ENCODE measurements at places on chromosomes 2 and 18.

DNA sequence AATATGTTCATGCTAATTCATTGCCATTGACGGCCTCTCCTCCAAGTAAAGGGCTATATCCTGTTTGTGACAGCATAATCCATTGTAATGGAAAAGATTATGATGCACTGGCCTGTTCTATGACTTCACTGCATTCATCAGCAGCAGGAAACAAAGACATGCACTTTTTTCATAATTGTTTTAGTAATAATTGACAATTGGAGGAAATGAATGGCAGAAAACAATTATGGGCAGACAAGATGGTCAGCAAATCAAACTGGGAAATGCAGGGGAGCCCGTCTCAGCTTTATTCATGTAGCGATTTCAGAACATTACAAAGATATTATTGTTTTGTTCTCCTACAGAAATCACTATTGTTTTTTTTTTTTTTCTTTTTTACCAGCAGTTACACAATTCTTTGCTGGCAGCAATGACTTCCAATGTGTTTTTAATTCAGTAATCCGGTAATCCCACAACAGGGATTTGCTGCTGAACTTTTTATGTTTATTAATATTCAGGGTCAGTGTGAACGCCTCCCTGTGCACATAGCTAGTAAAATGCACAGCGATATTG is 33.8 kb upstream of the RASGRP3 start:
- no peak for DNase-seq

DNA sequence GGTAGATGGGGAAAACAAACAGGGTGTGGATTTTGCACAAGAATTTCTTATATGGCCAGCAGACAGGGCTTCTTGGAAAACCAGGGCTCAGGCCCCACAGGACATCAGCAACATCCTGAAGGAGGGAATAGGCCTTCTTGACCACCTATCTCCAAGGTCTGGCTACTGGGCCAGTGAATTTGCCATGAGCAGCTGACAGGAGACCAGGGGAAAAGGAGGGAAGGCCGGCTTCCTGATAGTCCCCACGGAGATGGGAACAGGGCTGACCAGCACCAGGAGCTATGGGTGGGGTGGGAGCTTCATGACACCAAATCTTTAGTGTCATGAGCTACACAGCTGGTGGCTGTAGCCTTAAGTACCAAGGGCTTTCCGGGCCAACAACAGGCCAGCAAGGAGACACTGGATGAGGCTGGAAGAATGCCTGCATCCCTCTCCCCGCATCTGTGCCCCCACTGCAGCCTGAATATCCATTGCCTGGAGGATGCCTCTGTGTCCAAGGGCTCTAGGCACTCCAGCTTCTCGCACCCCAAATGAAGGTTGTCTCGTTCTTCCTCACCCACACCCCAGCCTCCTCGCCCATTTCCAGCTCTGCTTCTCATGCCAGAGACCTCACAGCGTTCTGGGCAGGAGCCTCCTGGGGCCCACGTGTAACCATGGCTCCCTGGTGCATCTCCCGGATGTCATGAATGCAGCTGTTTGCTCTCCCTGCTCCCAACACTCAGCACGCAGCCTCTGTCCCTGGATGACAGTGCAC is 74.8 kb downstream of the EMX1 start:
- DNase-seq: peak; percentile 44

GRCh38 chr2:240818293-240819125 is 1.5 kb downstream of the KIF1A start:
- DNase-seq: no peak

GRCh38 chr2:81675641-81676040 is 1371.1 kb upstream of the LRRTM1 start:
- DNase-seq: no peak

DNA sequence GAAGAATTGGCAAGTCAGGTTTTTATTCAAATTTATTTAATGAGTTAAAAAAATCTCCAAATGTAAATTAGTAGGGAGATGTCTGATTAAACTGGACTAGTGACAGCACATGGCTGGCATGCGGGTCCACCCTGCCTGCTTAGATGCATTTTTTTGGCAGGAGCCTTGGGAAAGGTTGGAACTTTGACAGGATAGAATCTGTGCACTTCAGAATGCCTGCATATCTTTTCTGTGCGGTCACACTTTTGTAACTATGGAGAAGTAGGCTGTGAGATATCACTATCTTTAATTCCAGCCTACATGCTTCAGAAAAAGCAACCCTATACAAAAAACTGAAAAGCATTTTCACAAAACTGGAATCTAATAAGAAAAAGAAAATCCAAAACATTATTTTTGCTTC is 317.8 kb downstream of the MBD2 start:
- DNase-seq: no peak

DNA sequence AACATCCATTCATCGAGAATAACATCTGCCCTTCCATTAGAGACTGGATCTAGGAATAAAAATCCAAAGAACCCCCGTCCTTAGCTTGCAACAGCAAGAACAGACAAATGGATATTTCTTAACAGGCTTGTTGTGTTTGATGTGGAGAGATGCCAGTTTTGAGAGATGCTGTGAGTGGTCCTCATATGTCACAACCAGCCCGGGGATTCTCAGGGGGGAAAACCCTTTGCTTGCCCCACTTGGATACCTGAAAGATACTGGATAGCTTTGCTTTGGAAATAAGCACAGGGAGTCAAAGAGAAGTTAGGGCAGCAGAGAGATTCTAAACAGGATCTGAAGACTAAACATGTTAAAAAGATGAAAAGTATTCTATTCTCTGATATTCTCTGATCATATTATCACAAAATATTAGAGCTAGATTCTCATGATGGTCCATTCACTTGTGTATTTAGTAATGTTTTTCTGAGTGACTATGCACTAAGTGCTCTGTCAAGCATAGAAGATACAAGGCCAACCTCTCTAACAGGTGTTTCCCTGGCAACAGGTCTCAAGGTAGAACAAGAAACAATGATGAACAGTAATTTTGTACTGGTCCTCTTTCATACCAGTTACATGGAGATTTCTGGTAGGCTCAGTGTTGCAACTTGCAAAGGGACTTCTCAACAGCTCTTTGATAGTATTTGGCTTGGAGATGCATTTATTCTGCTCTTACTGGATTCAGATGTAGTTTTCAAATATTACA is 348.2 kb downstream of the MYCN start:
- DNase-seq: no peak

GRCh38 chr2:88735133-88735532 is 43.7 kb downstream of the RPIA start:
- no peak for DNase-seq

- DNase-seq: no peak
These were observed 594 bp downstream of the RAD51AP2 start for GRCh38 chr2:17517481-17518211.

- DNase-seq: no peak
These were observed 237.1 kb downstream of the TTC32 start for GRCh38 chr2:19664646-19665045.

GRCh38 chr2:46902465-46902864 is 13.1 kb downstream of the MCFD2 start:
- DNase-seq: no peak

DNA sequence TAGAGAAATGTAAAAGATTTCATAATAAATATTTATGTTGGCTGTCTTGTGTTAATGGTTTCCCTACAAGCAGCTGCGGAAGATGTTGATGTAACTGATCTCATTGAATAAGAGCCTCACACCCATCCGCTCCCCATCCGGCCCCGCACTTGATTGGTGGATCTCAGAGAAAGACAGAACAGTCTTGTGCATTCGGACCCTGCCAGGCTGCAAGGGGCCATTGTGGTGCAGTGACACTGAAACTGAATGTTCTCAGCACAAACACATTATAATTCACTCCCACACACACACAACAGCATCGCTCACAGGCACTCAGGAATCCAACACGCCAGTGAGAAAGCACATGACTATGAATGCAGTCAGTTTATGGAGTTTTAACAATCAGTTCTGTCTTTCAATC is 47.8 kb downstream of the PRELID3A start:
- DNase-seq: no peak

DNA sequence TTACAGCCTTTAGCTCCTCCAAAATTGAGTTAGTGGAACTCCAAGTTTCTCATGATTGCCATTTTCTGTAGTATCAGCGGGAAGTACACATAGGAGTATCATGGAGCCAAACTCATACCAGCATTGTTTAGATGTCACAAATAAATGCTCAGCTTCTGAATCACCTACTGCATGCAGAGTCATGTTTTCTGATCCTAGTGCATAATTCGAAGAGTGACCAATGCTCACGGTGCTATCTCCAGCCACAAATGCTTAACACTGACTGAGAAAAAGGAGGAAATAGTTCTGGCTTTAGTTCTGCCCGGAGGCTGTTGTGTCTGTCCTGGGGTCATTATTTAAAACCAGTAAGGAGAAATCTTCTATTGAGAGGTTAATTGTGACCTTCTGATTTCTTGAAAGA is 45.4 kb upstream of the LRATD1 start:
- no peak for DNase-seq

- DNase-seq: no peak
These were observed 417.6 kb downstream of the ZNF521 start for GRCh38 chr18:24934258-24934932.

GRCh38 chr2:42163444-42164045 is 5.6 kb upstream of the EML4 start:
- DNase-seq: no peak

DNA sequence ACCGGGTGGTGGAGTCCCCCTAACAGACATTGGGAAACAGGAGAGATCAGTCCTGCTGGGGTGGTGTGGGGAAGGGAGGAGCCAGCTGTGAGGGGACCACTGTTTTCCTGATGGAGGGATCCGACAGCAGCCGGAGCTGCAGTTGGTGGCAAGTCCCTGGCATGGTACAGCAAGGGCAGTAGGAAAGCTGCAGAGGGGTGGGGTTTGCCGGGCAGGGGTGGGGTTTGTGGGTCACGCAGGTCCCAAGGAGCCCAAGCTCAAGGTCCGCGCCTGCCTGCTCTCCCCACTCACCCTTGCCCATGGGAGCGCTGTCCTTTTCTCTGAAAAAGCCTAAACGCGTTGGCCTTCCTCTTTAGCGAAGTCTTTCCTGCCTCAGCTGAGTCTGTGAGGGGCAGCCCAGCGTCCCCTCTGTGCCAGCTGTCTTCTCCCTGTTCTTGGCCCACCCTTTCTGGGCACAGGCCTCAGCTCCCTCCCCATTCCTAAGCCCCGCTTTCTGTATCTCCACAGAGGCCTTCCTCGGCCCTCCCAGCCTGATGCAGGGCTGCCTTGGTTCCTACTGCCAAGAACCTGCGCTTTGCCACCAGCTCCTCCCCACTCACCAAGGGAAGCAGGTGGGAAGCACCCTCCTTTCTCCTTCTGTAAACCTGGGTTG is 29.3 kb upstream of the INHBB start:
- no peak for DNase-seq

GRCh38 chr2:200860092-200860795 is 4.2 kb downstream of the CLK1 start:
- DNase-seq: no peak

GRCh38 chr18:67421651-67422050 is 94.9 kb downstream of the DSEL start:
- DNase-seq: no peak

- DNase-seq: no peak
These were observed 267.6 kb downstream of the RBM43 start for GRCh38 chr2:150994076-150994475.

- no peak for DNase-seq
These were observed 41.6 kb upstream of the OTOF start for GRCh38 chr2:26519396-26520147.

- no peak for DNase-seq
These were observed 686 bp upstream of the PNO1 start for GRCh38 chr2:68157002-68157401.

DNA sequence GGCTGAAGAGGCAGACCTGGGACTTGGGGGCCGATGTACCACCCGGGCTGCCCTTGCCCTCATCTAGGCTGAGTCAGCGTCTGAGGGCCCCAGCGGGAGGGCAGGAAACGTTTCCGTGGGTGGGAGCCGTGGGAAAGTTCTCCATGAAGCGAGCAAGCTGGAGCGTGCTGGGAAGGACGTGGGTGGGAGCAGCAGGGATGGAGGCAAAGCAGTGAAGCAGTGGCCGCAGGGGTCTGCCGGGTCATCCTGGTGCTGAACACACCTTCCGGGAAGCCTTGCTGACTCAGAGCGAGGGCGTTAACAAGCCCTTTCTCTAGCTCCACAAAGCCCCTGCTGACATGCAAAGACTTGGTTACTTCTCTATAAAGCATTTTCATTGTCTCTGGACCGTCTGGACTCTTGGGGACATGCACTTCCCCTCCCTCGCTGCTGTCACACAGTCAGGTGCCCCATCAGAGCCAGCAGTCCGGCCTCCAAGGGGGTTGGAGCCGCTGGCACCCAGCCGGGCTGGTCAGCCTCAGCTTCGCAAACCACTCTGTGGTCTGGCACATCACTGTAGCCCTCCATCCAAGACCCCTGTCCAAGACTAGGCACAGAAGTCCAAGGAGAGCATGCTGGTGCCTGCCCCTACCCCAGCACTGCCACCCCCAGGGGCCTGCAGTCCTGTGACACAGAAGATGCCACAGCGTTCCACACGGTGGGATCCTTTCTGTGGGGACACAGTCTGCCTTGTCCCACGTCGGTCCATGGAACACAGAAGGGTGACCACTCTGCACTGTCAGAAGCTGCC is 115.1 kb upstream of the GPC1 start:
- DNase-seq: peak; percentile 65

- DNase-seq: no peak
These were observed 1098.0 kb upstream of the ZEB2 start for GRCh38 chr2:145617906-145618305.

DNA sequence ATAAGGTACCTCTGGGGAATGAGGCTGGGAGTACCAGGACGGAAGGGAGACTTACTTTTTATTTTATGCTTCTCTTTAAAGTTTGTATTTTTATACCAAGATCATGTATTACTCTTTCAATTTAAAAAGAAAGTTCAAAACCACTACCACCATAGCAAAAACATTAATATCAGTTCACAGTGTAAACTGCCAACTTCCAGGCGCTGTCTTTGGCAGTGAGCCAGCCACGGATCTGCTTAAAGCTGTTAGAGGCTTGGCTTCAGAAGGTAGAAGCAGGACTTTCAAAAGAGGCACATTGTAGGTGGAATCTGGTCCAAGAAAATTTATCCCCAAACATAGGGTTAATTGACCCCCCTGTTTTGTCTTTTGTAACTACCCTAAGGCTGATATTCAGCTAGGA is 74.8 kb downstream of the B3GNT2 start:
- DNase-seq: no peak

DNA sequence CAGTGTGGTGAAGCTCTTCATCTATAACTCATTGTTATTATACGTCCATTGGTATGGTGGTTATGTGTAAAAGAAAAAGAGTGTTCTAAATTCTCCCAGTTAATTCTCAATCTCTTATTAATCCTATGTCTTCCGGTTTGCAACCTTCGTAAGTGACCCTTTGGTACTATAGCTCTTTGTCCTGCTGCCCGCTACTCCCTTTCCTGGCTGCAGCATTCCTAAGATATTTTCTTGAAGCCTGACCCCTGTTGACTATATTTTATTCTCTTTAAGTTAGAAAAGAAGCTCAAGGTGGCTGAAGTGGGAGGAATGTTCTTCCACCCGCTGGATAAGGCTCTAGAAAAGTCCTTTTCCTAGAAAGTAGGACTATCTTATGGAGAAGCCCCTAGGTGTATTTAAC is 684.8 kb downstream of the SOCS6 start:
- no peak for DNase-seq

DNA sequence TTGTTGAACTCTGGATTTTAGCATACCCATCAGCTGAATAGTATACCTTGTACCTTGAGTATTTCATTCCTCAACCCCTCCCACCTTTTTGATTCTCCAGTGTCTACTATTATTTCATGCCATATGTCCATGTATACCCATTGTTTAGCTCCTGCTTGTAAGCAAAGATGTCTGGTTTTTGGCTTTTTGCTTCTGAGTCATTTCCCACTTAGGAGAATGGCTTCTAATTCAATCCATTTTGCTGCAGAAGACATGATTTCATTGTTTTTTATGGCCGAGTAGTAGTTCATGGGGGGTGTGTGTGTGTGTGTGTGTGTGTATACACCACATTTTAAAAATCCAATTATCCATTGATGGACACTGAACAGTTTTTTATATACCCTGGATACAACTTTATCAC is 24.3 kb upstream of the MOCOS start:
- DNase-seq: no peak
